ENCODE measurements at places on chromosomes 3 and 15.
A peak's percentile ranks its signal among the peaks of the same experiment; 100 is the strongest.

- DNase-seq: no peak
Observed at GRCh38 chr15:73939138-73939537, 12.9 kb downstream of the LOXL1 start.

GRCh38 chr15:27903405-27903804, 195.7 kb downstream of the OCA2 start:
- DNase-seq: no peak

GRCh38 chr15:68195336-68196112, 9.6 kb downstream of the CALML4 start:
- no peak for DNase-seq

DNA sequence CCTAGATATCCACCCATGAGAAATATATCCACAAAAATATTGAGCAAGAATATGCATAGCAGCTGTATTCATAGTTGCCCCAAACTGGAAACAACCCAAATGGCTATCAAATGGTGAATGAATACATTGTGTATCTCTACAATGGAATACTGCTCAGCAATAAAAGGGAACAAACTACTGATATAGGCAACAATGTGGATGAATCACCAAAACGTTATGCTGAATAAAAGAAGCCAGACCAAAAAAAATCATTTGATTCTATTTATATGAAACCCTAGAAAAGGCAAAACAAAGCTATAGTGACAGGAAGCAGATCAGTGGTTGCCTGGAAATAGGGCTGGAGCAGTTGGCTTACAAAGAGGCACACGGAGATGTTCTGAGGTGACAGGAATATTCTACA, 15.5 kb upstream of the CMTM7 start:
- DNase-seq: no peak

- DNase-seq: no peak
Observed at GRCh38 chr15:48966595-48967301, 3.0 kb upstream of the SHC4 start.

DNA sequence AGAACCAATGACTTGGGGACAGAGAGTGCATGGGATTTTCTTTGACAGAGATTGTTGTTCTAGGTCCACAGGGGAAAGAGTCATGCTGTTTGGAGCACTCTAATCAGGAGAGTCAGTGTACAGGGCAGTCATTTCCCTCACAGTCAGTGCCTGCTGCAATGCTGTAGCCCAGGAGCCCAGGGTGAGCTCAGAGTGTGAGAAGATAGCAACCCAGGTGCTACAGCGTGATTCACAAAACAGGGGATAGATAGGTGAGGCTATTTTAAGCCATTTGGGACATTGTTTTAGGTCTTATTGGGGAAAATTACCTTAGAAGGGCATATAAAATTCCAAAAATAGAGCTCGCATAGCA, 37.3 kb downstream of the LNP1 start:
- no peak for DNase-seq

- DNase-seq: peak; percentile 8
Observed at GRCh38 chr15:90264671-90265070, 801 bp upstream of the NGRN start.

DNA sequence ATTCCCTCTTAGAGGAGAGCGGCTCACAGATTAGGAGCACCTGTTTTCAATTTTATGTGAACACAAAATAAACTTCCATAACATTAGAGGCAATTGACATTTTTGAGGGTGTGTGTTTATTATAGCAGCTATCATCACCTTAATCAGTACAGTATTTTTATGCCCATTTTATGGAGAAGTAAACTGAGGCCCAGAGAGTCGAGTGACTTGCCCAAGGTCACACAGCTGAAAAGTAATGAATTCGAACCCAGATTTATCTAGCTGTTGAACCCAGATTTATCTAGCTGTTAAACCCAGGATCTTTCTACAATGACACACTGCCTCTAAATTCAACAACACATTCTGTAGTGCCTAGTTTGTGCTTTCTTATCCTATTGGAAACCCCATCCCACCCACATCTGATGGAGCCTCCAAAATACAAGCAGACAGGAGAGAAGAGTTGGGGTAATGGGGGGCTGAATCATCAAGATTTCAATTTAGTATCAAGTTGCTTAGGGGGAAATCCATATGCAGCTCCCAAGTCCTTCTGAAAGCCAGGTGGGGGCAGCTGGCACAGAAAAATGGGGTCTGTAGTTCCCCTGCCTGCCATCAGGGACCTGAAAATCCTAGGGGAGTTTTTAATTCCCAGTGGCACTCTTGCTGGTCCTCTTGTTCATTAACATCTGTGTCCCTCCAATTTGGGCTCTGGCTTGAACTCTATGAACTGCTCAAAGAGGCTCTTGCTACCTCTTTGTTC, 50.4 kb upstream of the TRA2B start:
- DNase-seq: no peak

DNA sequence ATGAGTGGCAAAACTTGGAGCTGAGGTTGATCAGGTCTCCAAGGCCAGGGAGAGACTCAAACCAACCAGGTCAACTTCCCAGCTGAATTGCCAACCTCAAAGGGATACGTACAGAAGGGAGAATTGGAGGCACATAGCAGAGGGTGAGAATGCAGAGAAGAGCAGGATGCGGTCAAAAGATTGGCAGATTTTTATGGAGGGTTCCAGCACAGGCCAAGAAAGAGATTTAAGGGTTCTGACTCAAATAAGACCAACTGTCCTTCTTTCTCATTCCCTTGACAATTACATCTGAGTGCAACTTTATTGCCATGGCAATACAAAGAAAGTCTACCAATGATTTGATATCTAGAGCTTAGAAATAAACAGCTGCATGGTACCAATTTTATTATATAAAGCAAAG, 33.2 kb downstream of the SCG5 start:
- DNase-seq: no peak

DNA sequence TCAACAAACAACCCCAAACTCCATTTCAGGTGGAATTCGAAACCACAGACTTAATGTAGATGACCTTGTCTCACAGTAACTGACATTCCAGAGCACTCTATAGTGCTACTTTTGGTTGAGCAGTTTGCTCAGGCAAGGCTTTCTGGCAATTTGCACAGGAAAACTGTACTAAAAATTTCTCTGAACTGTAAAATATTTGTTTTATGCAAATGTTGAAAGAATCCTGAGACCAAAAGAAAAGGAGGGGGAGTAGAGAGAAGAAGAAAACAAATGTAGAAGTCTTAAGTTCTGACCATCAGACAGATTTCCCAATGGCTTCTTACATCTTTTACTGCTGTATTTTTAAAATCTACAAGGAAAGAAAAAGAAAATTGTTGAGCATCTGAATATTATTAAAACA, 53.5 kb downstream of the DTWD1 start:
- no peak for DNase-seq

DNA sequence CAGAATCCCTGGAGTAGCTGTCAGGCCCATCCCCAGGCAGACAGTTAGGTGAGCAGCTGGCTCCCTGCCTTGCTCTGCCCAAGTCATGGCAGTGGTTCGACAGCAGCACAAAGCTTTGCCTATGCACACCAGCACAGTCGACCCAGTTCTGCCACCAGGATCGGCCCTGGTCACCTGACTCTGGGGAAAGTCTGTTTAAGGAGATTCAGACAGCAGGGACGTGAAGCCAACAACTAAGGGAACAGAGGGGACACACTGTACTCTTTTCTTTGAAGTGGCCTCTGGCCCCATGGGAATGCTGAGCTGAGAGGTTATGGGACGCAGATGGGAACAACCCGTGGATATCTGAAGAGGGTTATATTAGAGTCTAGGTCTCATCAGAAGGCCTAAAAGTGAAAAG, 134.8 kb downstream of the CHDH start:
- no peak for DNase-seq

DNA sequence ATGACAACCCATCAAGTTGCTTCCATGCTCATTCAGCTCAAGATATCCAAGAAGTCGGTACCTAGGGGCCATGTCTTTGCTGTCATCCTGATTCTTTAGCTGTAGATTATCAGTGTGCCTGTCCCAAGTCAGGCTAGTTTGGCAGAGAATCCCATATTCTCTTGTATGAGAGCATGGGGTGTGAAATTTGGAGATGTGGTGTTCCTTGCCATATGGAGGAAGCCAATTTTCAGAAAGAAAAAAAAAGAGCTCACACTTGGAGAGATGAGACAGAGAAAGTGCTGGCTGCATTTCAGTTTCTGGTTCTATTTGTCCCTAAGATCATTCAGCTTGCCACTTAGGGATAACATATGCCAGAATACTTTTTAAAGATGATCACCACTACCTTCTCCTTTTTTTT, 52.3 kb upstream of the SLC4A7 start:
- no peak for DNase-seq

- DNase-seq: no peak
Observed at GRCh38 chr3:105594219-105594618, 227.5 kb downstream of the ALCAM start.

- DNase-seq: no peak
Observed at GRCh38 chr3:109926376-109926775, 589.0 kb upstream of the DPPA4 start.

DNA sequence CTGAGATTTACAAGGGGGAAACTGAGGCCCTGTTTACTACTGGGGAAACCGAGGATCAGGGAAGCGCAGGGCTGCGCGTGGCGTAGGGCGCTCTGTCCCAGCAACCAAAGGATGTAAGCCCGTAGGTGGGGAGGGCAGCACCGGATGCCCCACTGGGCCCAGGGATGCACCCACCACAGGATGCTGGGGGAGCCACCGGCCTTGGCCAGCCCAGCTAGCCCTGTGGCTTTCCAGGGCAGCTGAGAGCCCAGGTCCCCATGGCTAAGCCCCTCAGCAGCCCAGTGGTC, 33.4 kb downstream of the RPN1 start:
- no peak for DNase-seq

DNA sequence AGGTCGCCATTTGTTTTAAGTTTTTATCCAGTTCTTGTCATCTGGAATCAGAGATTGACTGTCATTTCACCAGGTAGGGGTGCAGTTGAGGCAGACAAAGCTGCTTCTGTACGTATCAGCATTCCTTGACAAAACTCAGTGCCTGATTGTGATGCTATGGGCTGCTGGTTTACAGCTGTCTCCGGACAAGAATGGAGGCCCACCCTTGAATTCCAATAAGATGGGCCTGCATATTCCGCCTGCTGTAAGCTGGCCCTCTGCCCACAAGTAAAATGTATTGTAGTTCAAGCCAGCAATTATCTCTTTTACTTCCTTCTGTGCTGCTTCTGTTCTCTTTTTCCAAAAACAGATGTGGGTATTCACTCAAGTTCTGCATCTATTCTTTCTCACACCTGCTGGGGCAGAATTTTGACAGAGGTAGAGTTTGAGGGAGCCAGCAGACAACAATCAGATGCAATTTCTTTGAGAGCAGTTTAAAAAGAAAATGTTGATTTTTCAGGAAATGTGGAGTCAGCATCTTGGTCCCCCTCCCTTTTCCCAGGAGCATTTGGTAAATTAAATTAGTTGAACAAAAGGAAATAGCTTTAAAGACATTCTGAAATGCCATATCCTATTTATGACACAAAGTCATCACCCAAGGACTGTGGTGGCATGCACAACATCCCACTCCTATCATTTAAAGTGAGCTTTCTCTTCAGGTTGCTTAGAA, 53.5 kb downstream of the IQCH start:
- DNase-seq: no peak

- no peak for DNase-seq
Observed at GRCh38 chr3:14520149-14520548, 20.0 kb downstream of the GRIP2 start.
